ENCODE measurements at places on chromosomes 2 and 18. TPM values are rescaled to one million over a fixed set of nuclear protein-coding genes. Genes with fewer than 3 reads are reported as not detected.

GRCh38 chr2:217774232-217774631, 228.6 kb downstream of the TNS1 start:
- DNase-seq = no peak

GRCh38 chr2:214631406-214631805, 178.1 kb downstream of the BARD1 start:
- DNase-seq = no peak

DNA sequence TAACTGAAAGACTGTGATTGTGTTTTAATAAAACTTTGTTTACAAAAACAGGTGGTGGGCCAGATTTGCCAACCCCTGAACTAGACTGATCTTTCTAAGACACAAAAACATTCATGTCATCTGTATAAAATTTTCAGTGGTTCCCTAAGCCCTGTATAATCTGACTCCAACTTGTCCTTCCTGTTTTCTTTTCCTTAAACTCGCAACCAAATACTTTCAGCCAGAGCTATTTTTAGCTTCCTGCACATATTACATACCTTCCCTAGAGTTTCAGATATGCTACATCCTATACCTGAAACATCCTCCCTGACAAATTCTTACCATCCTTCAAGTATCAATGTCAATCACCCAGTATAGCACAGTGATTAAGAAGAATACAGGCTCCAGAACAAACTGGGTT, 4.8 kb downstream of the GCFC2 start:
- DNase-seq = no peak

DNA sequence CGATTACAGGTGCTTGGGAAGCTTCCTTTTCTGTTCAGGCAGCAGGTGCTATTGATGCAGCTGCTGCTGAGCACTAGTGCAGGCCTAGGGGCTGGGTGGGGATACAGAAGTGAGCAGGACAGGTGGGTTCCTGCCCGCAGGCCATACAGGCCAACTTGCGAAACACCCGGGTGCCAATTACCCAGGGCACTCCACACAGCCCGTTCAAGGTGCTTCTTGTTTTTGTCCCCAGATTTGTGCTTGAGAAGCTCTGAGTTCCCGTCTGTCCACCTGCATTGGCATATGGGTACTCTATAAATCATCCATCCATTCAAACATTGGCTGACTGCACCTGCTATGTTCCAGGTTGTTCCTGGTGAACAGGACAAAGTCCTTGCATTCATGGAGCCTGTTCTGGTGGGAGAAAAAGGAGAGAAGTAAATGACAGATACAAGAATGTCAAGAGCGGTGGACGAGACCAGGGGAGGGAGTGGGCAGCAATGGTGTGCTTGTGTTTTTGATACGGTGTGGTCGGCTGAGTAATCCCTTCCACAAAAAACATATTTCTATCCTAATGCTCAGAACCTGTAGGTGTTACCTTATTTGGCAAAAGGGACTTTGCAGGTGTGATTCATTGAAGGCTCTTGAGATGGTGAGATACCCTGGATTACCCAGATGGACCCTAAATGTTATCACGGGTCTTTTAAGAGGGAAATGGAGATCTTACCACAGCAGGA, 31.4 kb downstream of the SH3BP4 start:
- no peak for DNase-seq

Gene GALR1
- total RNA-seq = 0.02 TPM

GRCh38 chr2:196652869-196653268, 13.4 kb downstream of the CCDC150 start:
- DNase-seq = no peak

GRCh38 chr2:225740086-225740485, 340.6 kb downstream of the NYAP2 start:
- DNase-seq = no peak

Gene DIS3L2
- 18.9 TPM for total RNA-seq

- no peak for DNase-seq
Measured at GRCh38 chr2:62806231-62806630, 100.7 kb downstream of the EHBP1 start.

GRCh38 chr2:64639691-64640090, 14.0 kb downstream of the SERTAD2 start:
- DNase-seq = no peak

DNA sequence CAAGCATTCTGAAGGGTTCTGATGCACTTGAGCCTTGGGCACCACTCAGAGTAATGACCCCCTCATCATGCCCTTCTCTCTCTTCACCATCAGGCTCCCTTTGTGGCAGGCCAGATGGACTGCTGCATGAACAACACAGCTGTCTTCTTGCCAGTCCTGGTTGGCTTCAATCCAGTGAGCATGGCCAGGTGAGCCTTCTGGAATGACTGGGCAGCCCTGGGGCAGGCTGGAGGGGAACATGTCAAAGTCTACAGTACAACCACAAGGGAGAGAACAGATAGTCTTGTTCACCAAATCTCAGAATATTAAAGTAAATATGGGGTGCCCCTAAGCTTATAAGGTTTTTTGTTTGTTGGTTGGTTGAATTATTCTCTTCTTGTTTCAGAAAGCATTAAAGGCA, 4.4 kb downstream of the GCKR start:
- DNase-seq = no peak

DNA sequence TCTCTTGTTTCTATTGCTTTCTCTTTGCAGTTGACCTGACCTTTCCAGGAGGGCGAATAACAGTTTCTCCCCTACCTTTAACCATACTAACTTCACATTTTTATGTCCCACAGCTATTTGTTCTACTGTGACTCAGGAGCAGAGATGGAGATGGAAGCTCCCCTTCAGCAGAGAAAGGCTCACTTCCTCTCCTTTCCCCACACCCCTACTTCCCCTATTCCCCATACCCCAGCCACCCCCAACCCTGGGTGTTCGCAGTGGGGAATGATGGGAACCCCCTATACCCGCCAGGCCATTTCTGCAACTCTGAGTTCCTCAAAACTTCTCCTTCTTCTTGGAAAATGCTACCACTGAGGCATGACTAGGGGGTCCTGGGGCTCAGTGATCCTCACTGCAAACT, 285.4 kb upstream of the MGAT5 start:
- DNase-seq = no peak

Gene CHRND
- total RNA-seq = not detected

Gene ASTL
- not detected for total RNA-seq

Gene CCDC121
- total RNA-seq = 6.6 TPM

Gene FAM237A
- total RNA-seq = not detected

- DNase-seq = no peak
Measured at GRCh38 chr2:1864981-1865421, 120.7 kb upstream of the PXDN start.

Measured in heart right ventricle (tissue), 16 donors.